T-helper 17 cell (primary cell): ENCODE measurements at places on chromosomes 1 and 21.

DNA sequence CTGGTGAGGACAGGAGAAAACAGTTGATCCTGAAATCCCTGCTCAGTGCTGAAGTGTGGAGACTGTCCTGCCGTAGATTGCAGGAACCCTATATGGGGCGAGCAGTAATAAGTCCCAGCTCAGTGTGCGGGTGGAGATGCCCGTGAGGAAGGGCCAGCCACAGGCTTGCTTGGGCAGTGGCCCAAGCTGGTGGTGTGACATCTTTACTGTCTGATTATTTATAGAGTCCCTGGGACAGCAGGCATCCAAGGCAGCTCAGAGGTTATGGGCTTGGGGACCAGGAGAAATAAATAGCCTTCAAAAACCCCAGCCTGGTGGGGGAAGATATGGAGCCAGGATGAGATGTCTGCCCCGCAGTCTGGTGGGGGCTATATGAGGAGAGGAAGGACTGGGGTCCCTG, 170.7 kb upstream of the POU3F1 start:
- no peak for DNase-seq

GRCh38 chr1:168673974-168674683, 54.9 kb downstream of the DPT start:
- no peak for DNase-seq

- DNase-seq, result no peak
Observed at GRCh38 chr1:21534674-21535378, 25.6 kb downstream of the ALPL start.

DNA sequence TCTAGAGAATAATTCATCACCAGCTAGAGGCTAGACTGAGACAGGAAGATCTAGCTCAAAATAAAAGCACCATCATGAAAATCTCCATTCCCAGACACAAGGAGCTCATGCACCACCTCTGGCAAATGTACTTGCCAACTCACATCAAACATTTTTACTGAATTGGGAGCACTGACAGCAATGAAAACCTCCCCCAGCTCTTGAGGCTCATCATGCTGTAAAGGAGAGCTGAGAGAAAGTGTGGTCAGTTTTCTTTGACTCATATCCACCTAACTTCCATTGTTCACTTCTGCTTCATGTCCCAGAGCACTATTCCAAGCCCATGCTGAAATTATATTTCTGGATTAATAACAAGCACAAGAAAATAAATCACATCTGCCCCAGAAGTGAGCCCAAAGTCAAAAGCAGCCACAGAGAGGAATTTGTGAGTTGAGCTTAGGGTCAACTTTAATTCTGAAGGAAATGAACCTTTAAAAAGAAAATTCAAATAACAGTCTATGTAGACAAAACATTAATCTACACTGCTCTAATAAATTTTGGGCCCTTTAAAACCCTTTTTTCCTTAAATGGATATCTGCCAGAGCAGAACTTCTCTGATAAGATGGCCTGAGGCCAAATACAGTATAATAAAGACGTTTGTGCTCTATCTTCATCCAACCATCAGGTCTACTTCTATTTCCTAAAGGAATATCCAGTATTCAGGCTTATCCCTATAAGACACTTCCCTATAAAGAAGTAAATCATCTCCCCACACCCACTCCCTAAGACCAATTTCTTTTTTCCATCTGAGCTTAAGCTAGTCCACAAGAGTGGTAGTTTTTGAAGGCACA, 85.9 kb upstream of the ADAM30 start:
- DNase-seq, result no peak

GRCh38 chr1:97781762-97782337, 139.0 kb downstream of the DPYD start:
- DNase-seq, result no peak

- DNase-seq, result no peak
Observed at GRCh38 chr1:67517046-67517445, 86.8 kb upstream of the SERBP1 start.
